ENCODE measurements at places on chromosomes 4 and X.

DNA sequence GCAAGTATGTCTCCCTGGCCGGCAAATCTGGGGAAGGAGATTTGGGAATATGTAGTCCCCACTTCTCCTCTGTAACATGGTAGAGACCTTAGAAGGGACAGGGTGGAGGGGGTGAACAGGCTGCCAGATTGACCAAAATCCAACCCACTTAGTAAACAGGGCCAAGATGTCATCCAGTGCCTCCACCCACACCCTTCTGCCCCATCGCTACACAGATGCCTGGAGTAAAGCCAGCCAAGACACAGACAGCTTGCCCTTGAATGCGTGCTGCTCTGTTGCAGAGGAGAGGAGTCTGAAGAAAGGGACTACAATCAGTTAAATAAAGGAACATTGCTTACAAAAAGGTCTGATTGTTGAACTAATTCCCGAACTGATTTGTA lies 160.1 kb upstream of the LDB2 start:
- no peak for DNase-seq

- no peak for DNase-seq
These were observed 775.9 kb downstream of the CENPC start for GRCh38 chr4:66769441-66769840.

DNA sequence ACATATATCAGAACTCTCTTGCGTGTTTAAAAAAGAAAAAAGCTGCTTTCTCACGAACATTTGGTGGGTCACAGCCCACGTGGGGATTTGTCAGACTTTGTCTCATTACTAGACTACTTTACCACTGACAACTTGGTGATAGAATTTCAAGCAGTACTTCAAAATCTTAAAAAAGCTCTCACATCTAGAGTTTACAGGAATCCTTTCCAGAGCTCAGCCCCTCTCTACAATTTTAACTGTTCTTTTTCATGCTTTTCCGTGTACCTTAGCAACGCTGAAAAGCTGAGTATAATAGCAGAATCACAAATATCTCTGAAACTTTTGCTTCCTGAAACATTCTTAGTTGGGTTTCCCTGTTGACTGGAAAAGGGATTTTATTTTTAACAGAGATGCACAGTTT lies 50.2 kb downstream of the SMAD1 start:
- DNase-seq, result no peak

GRCh38 chr4:124321364-124321763 lies 391.2 kb downstream of the ANKRD50 start:
- no peak for DNase-seq

GRCh38 chr4:114547340-114548134 lies 51.1 kb upstream of the UGT8 start:
- DNase-seq, result no peak

DNA sequence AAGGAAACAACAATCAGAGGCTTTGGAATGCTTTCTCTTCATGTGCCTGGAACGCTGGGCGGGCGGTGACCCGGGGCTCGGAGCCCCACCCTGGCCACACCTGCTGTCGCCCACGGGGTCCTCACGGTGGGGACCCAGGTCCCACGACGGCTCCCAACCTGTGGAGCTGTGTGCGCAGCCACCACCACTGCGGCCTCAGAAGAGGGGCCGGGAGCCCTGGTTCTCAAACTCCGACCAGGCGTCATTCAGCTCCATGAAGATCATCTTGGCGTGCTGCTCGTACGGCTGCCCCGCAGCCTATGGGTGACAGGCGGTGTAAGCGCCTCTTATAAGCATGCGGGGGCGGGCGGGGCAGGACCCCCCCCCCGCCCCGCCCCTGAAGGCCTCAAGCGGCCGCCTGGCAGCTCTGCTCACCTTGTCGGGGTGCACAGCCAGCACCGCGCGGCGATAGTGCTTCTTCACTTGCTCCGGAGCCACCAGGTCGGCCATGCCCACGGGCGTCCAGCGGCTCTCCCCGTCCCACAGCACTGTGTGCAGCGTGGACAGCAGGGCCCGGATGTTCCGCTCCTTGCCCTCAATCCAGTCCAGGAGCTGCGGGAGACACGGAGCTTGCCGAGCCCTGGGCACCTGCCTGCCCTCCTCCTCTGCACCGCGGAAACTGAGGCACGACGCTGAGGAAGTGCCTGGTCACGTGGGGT lies 23.7 kb upstream of the CPLX1 start:
- DNase-seq, result no peak

GRCh38 chrX:63050225-63050624 lies 300.9 kb downstream of the SPIN4 start:
- no peak for DNase-seq

- no peak for DNase-seq
These were observed 502.9 kb upstream of the SLIT2 start for GRCh38 chr4:19748519-19749479.

DNA sequence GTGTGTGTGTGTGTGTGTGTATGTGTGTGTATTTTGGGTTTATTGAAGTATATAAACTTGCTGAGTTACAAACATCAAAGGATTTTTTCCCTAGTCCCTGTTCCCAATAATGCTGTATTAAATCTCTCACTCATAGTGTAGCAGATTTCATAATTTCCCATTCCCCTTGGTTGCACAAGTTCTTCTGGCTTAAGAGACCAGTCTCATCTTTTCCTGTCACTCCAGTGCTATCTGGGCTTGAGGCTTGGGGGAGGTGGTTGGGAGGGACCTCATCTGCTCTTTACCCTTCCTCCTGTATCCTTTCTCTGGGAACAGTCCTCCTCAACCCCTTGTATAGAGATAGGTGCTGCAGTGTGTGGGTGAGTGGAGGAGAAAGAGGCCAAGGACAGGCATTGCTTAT lies 285.4 kb upstream of the BOD1L1 start:
- DNase-seq, result no peak

- no peak for DNase-seq
These were observed 76.7 kb downstream of the AASDH start for GRCh38 chr4:56310401-56311125.

GRCh38 chr4:119977076-119977940 lies 89.3 kb downstream of the MAD2L1 start:
- no peak for DNase-seq

GRCh38 chrX:24760363-24761000 lies 66.8 kb downstream of the POLA1 start:
- DNase-seq, result no peak

DNA sequence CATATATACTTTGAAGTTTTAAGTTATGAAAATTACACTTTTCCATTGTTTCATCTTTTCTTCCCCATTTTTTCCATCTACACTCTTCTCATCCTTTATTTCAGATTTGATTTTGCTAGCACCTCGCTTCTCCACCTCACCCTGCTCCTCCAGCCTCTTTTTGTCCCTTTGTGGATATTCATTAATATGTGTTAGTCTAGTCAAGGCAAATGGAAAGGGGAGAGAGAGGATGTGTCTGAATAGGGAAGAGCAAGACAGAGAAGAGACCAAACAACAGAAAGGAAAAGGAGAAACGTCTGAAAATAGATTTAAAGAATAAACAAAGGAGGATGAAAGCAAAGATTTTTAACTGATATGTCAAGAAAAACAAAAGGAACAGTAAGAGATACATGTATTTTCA lies 24.1 kb downstream of the GPM6A start:
- DNase-seq, result no peak

- DNase-seq, result no peak
These were observed 226.0 kb downstream of the VEGFC start for GRCh38 chr4:176566769-176567168.

DNA sequence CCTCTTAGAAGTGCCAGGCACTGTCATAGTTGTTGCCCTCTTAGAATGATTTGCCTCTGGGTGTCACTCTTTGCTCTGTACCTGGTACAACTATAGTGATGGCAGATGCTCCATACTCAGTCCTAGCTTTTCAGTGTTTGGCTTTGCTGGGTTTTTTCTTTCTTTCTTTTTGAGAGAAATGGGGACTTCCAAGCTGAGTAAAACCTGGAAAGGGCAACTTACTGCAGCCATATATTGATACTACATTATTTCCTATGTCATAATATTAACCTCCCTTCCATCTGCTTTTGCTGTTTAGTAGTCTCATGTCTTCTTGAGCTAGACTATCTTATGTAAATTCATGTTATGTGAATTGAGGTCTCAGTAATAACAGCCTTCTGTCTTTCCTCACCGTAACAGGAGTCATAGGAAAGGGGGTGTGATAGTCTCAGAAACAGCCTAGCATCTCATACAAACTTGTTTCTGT lies 49.0 kb downstream of the NIPAL1 start:
- DNase-seq, result no peak

DNA sequence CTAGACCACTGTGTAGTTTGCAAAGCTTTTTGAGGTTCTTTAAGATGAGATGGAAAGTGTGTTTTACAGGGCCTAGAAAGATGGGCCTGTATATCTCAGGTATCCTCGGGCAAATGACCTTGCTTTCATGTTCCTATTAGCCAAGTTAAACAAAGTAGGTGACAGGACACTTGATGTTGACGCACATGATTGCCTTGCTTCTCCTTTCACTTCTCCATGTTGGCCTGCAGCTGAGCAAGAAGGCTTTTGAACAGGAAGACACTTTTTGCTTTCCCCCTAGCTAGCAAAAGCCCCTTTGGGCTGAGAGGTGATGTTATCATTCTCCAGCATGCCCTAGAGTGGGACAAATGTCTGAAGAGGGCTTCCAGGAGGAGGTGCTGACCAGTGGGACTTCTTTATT lies 202.1 kb downstream of the GPC3 start:
- DNase-seq, result peak; percentile 41

DNA sequence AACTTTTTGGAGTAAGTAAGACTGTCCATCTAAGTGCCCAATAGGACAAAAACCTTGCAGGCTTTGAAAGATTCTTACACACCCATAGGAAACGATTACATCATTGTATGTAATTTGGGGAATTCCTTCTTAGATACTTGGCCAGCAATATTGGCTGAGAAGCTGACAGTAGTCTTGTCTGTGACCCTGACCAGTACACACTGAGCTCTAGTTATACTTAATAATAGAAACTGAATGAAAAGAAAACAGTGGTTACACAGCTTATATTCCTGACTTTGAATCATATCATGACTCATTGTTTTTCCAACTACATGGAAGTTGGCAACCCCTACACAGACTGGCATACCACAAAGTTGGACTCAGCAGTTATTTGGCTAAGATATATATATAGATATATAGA lies 7.1 kb upstream of the TLR2 start:
- no peak for DNase-seq

- no peak for DNase-seq
These were observed 116.6 kb upstream of the TENM3 start for GRCh38 chr4:182126603-182127002.

DNA sequence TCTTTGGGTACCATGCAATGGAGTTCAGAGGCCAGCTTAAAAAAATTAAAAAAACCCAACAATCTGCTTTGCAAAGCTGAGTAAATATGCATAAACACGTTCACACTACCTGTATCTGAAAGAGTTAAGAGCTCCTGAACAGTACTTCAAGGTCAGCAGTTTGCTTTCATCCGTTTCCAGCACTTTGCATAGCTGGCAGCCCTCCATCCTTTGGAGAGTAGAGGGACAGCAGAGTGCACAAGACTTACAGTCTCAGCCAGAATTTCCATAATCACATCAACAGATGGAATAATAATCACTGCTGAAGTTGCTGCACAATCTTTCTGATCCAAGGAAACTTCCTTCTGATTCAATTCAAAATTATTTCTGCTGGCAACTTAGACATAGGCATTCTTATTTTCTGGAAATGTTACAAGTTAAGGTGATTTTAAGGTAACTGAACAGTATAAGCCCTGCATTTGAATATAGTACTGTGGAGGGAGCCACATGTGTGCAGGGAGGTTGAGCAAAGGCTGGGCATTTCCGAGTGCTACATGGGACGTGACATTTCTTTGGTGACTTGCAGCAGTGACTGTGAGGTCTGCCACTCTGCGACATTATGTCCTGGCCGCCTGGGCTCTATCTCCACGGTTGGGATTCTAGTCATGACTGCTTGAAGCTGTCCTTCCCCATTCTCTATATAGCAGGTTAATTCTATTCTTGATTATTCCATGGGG lies 73.5 kb upstream of the EMCN start:
- DNase-seq, result no peak

DNA sequence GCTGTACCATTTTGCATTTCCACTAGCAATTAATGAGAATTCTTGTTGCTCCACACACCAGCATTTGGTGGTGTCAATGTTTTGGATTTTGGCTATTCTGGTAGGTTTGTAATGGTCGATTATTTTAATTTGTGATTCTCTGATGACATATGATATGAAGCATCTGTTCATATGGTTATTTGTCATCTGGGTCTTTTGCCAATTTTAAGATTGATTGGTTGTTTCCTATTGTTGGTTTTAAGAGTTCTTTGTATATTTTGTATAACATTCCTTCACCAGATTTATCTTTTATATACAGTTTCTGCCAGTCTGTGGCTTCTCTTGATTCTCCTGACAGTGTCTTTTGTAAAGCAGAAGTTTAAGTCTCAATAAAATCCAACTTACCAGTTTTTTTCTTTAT lies 18.5 kb upstream of the BDH2 start:
- DNase-seq, result no peak

GRCh38 chr4:146265950-146266490 lies 51.7 kb downstream of the REELD1 start:
- no peak for DNase-seq

DNA sequence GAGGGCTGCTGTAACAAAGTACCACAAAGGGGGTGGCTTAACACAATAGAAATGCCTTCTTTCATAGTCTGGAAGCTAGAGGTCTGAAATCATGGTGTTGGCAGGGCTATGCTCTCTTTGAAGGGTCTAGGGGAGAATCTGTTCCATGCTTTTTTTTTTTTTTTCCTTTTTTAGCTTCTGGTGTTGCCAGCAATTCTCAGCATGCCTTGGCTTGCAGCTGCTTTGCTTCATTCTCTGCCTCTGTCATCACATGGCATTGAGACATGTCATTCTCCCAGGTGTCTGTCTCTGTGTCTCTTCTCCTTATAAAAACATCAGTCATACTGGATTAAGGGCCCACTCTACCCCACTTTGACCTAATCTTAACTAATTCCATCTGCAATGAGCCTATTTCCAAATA lies 78.6 kb upstream of the BOD1L1 start:
- no peak for DNase-seq

DNA sequence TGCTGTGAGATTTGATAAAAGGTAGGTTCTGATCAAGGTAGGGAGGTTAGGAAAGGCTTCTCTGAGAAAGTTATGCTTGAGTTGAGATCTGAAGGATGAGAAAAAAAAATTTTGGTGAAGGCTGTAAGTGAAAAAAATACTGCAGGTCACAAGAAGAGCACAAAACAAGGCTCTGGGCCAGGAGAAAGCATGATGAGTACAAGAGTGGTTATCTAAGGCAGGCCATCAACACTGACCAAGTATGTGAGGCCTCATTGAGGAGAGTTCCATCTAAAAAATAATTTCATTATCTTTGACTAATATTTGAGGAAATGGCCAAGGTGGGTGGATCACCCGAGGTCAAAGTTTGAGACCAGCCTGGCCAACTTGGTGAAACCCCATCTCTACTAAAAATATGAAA lies 71.6 kb upstream of the SLC4A4 start:
- no peak for DNase-seq

GRCh38 chr4:159780196-159780922 lies 677.5 kb downstream of the RAPGEF2 start:
- no peak for DNase-seq

- no peak for DNase-seq
These were observed 11.7 kb upstream of the ZBTB33 start for GRCh38 chrX:120238933-120239332.

DNA sequence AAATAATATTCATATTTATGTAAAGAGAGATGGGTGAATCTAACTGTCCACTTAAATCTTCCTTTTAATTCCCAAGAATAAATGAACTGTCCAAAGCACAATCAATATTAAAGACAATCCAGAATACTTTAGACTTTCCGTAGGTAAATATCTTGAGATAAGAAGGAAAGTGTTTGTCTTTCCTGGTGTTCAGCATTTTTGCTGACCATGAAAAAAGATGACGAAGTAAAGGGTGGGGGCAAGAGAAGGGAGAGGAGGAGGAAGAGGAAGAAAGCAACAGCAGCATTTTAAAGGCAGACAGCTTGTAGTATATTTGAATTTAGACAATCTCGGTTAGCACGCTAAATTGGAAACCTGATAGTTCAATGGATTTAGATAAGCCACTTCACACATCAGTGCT lies 498.2 kb downstream of the KCNIP4 start:
- DNase-seq, result no peak
